ENCODE measurements at places on chromosomes 6 and 20.

- no peak for DNase-seq
Observed at GRCh38 chr20:54668271-54669039, 193.1 kb downstream of the DOK5 start.

DNA sequence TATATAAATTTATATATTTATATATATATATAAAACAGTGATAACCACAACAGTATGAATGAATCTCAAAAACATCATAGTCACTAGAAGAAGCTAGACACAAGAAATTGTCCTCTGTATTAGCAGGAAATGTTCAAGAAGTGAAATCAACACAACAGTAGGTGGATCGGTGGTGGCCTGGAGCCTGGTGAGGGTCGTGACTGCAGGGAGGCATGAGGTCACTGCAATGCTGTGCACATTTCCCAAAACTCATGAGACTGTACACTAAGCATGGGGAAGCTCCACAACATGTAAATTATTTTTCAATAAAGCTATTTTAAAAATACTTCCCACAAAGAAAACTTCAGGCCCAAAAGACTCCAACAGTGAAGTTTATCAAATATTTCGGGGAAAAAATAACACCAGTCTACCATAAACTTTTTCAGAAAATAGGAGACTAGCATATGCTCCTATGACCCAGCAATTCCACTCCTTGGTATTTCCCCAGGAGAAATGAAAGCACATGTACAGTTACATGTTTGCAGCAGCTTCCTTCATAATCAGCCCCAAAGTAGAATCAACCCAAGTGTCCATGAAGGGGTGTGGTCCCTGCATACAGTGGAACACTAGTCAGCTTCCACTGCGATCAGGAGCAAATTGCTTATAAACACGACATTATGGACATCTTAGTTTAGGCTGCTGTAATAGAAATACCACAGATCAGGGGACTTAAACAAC is 144.2 kb downstream of the TBXT start:
- no peak for DNase-seq

GRCh38 chr6:3324262-3324942 is 65.7 kb downstream of the PSMG4 start:
- no peak for DNase-seq

GRCh38 chr6:112683926-112684325 is 336.8 kb downstream of the RFPL4B start:
- no peak for DNase-seq

DNA sequence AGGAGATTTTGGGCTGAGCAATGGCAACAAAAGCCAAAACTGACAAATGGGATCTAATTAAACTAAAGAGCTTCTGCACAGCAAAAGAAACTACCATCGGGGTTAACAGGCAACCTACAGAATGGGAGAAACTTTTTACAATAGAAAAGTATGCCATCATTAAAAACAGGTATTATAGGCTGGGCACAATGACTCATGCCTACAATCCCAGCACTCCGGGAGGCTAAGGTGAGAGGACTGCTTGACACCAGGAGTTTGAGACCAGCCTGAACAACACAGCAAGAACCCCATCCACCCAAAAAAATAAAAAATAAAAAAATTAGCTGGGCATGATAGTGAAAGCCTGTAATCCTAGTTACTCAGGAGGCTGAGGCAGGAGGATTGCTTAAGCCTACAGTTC is 55.4 kb downstream of the MBOAT1 start:
- DNase-seq = no peak

DNA sequence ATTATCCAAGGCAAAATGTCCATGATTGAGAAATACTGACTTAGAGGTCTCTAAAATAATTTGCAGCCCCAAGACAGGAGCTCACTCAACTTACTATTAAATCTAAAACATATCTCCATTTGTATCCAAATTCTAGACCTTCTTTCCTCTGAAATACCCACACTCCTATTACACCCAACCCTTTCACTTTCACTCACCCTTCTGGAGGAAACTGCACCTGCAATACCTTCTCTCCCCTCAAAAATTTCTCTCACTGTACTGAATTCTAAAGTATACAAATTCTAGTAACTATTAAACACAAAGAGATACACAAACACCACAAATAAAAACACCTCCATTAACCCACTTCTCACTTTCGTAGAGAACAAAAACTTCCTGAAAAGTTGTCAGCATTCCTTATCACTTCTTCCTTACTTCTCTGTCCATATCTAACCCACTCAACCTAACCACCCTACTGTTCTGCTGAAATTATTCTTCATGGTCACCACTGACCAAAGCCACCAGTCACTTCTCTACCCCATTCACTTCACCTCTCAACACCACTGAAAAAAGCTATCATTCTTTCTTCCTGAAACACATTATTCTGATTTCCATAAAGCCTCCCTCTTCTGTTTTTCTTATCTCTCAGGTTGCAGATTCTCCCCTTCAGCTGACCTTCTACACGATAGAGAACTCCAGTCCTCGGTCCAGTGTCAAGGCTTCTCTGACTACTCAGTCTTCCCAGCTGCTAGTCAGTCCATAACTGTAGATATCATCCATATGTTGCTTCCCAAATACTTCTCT is 12.0 kb downstream of the LMBRD1 start:
- DNase-seq = no peak

DNA sequence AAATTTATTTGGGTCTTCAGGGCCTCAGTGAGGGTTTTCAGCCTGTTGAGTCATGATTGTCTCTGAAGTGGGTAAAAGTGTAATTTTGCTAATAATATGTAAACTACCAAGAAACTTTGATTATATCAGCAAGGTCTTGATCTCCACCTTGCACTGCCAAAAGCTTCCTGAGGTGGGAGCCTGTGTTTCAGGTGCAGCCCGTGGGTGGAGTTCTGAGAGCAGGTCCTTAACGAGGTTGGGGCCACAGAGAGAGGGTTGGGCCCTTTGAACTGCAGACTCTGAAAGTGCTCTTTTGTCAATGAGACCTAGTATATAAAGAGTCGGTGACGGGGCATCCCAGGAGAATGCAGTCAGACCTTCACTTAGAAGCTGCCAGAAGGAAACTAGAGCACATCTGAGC is 129.7 kb upstream of the MAP3K4 start:
- no peak for DNase-seq

GRCh38 chr6:18845896-18846295 is 458.7 kb downstream of the RNF144B start:
- no peak for DNase-seq

DNA sequence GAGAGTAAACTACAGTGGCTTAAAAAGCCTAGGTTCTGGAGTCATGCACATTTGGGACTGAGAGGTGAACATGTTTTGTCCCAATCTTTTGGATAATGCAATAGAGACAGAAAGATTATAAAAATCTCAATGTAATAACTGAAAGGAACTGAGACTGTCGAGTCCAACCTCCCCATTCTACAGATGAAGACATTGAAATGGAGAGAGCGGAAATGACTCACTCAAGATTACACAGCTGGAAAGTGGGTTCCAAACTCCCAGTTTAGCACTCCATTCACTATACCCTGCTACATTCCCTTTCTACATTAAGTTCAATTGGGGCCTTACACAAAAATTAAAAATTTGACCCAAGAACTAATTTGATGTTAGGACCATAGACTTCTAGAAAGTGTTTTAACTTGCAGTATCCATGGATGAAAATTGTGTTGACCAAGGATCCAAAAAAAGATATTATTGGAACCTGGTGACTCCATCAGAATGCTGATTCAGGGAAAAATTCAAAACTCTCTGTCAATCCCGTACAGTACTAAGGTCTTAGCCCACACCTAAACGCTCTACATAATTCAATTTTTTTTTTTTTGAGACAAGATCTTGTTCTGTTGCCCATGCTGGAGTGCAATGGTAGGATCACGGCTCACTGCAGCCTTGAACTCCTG is 1.5 kb upstream of the ILRUN start:
- DNase-seq = no peak

- no peak for DNase-seq
Observed at GRCh38 chr6:44485601-44486401, 98.3 kb downstream of the CDC5L start.

- DNase-seq = no peak
Observed at GRCh38 chr20:63117151-63117550, 98.8 kb downstream of the YTHDF1 start.

- DNase-seq = no peak
Observed at GRCh38 chr6:73083886-73084285, 141.4 kb downstream of the KHDC1L start.

GRCh38 chr6:17552861-17553260 is 47.2 kb upstream of the FAM8A1 start:
- DNase-seq = no peak

GRCh38 chr6:132961122-132961521 is 146.8 kb downstream of the RPS12 start:
- DNase-seq = no peak
